ENCODE measurements at places on chromosomes 12 and 14.

DNA sequence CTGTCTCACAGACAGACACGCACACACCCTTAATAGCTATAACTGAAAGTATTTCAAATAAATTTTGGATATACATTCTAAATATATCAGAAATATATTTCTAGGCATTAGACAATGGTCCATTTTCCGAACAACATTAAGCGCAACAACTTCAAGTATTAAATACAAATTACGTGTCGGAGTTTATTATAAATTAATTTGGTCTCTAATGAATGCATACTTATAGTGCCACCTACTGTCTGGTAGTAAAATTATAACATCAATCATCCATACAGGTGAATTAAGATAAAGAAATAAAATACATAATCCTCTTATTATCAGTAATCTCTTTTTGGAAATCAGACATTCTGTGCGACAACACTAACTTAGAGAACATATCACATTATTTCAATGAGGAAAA, 27.2 kb upstream of the CMAS start:
- DNase-seq = no peak

- no peak for DNase-seq
These were observed 78.5 kb upstream of the FBRSL1 start for GRCh38 chr12:132411457-132411856.

- no peak for DNase-seq
These were observed 85.5 kb downstream of the ADGRD1 start for GRCh38 chr12:131038961-131039950.

- DNase-seq = no peak
These were observed 32.1 kb upstream of the HECTD1 start for GRCh38 chr14:31239741-31240140.

DNA sequence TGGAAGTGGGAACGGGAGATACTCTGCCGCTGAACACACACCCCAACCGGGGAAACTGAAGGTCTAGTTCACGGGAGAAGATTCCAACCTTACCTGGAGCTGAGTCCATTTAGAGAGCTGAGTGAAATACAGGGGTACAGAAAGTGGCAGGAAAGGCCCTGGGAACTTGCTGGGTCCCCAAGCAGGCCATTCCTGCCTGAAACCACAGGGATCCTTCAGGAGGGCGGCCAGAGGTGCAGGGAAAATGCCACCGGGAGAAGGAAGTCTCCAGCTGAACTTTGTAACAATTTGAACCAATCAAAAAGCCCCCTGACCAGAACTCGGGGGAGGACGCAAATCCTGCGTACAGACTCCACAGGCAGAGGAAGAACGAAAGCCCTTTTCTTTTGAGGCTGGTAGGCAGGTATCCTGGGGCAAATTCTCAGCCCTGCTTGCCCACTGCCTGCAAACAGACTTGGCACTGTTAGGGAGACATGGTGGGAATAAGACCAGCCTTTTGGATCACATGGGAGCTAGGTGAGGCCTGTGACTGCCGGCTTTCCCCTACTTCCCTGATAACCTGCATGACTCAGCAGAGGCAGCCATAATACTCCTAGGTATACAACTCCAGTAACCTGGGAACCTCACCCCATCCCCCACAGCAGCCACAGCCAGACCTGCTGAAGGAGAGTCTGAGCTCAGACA, 170.9 kb downstream of the SEC23A start:
- DNase-seq = no peak

Measured in muscle of back (tissue), 13 donors.